Central memory CD4-positive, alpha-beta T cell (primary cell): ENCODE measurements at places on chromosomes 6 and 20.
A peak's percentile ranks its signal among the peaks of the same experiment; 100 is the strongest.

DNA sequence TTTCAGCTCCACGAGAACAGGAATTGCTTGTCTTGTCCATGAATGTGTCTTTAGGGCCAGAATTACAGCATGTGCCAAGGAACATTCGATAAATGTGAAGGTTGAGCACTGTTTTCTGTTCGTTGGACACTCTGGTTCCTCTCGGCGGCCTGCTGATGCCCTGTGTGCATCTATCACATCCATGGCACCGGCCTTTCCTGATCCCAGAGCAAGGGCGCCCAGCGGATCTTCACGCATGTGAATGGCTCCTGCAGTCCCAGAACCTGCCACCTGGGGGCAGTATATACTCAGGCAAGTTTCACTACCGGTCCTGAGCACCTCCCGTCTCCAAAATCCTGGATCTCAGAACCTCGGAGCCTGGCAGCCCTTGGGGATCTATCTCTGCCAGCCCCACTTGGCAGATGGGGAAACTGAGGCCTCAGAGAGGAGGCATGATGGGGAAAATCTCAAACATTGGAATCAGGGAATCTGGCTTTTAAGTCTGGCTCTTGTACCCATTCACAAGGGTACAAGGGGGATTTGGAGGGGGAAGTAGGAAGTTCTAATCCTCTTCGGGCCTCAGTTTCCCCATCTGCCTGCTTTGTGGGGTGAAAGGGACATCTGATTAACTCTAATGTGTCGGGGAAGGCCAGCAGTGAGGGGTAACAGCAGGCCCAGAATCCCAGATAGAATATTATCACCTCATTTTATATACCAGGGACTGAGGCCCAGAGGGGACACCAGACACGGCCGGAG lies 4.3 kb upstream of the CEBPB start:
- DNase-seq: peak; percentile 75

GRCh38 chr6:127053032-127053874 lies 65.2 kb upstream of the RSPO3 start:
- no peak for DNase-seq

DNA sequence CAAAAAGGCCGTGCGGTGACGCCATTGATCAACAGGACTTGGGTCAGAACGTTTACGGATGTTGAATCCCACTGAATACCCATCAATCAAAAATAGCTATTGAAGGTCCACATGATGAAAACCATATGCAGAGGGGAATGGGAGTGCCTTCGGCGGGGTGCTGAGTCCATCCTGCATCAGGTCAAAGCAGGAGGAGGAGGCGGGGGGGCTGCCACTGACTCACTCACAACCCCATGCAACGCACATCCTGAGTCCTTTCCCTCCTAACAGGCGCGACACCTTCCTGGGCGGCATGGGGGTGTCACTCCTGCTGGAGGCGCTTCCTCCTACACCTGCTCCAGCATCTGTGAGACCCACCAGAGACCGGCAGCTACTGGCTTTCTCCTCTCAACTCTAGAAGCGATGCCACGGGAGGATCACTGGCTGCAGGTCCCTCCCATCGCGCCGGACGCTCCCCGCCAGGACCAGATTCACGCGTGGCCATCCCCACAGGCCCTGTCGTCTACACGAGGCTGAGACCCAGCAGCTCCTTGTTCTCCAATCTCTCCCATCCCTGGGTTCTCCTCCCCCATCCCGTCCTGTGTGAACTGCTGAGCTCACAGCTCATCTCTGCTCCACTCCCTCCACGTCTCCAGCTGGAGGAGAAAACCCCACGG lies 170.6 kb upstream of the THBS2 start:
- DNase-seq: no peak

- no peak for DNase-seq
These were observed 23.7 kb upstream of the CFAP206 start for GRCh38 chr6:87384038-87384437.

GRCh38 chr6:131048933-131049515 lies 14.0 kb downstream of the EPB41L2 start:
- no peak for DNase-seq

- DNase-seq: no peak
These were observed 210.4 kb downstream of the FOXC1 start for GRCh38 chr6:1820165-1820564.

- peak; percentile 34 for DNase-seq
These were observed 4.4 kb downstream of the AMD1 start for GRCh38 chr6:110878751-110879522.

- DNase-seq: no peak
These were observed 132.5 kb downstream of the PREX1 start for GRCh38 chr20:48695255-48695654.
